ENCODE measurements at places on chromosomes 13 and 19.
A peak's percentile ranks its signal among the peaks of the same experiment; 100 is the strongest.

DNA sequence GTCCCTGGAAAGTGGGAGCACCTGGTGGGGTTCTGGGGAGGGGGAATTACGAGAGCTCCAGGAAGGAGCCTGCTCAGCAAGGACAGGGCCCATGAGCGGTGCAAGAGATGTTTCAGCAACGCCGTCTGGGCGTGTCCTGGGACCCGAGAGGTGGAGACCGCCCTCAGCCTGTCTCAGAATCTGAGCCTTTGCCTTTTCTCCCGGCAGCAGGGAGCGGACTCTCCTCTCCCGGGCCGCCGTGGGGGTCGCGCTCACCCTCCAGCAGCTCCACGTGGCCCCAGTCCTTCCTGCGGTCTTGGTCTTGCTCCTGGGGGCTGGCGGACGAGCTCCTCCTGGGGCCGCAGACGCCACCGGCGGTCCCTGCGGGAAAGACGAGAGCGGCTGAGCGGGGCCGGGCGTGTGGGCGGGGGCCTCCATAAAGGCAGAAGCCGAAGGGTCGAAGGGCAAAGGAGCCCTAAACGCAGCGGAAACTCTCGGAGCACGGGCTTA, 714 bp downstream of the POLRMT start:
- no peak for DNase-seq

DNA sequence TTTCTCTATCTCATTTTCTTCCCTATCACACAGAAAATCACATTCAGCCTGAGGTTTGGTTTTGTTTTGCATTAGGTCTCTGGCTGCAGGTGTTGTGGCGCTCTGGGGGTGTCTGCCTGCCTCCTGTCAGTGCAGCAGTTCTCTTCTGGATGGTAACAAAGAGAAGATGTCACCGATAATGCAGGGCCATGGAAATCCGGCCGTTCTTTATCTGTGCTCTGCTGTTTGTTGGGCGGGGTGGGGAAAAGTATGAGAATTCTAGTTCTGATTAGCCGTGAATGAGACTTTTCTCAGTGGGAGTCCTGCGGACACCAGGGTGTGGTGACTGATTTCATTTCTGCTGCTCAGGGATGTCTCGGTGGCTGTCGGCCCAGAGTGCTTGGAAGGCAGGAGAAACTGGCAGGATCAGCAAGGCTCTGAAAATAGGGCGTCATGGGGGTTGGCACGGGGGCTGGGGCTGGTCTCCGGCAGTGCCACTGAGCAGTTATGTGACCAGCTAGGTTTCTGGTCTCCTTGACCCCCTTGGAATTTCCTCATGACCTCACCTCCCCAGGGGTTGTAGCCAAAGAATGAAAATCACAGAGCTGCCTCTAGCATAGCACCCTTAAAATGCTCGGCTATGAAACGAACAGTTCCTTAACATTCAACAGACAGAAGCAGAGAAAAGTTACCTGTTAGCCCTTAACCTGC, 5.0 kb downstream of the RNF113B start:
- no peak for DNase-seq

DNA sequence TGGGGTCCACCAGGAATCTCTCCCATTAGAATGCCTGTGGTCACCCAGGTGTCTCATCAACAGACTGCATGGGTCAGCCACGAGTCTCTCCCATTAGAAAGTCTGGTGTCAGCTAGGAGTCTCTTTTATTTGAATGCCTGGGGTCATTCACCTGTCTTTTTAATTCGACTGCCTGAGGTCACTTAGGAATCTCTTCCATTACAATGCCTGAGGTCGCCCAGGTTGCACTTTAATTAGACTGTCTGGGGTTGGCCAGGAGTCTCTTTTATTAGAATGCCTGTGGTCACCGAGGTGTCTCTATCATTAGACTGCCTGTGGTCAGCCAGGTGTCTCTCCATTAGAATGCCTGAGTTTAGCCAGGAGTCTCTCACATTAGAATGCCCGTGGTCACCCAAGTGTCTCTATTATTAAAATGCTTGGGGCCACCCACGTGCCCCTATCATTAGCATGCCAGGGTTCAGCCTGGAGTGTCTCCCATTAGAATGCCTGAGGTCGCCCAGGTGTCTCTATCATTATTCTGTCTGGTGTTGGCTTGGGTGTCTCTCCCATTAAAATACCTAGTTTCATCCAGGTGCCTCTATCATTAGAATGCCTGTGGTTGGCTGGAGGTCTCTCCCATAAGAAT, 1474.3 kb downstream of the UQCRFS1 start:
- no peak for DNase-seq

GRCh38 chr19:15249972-15250639, 17.9 kb upstream of the EPHX3 start:
- DNase-seq = no peak

DNA sequence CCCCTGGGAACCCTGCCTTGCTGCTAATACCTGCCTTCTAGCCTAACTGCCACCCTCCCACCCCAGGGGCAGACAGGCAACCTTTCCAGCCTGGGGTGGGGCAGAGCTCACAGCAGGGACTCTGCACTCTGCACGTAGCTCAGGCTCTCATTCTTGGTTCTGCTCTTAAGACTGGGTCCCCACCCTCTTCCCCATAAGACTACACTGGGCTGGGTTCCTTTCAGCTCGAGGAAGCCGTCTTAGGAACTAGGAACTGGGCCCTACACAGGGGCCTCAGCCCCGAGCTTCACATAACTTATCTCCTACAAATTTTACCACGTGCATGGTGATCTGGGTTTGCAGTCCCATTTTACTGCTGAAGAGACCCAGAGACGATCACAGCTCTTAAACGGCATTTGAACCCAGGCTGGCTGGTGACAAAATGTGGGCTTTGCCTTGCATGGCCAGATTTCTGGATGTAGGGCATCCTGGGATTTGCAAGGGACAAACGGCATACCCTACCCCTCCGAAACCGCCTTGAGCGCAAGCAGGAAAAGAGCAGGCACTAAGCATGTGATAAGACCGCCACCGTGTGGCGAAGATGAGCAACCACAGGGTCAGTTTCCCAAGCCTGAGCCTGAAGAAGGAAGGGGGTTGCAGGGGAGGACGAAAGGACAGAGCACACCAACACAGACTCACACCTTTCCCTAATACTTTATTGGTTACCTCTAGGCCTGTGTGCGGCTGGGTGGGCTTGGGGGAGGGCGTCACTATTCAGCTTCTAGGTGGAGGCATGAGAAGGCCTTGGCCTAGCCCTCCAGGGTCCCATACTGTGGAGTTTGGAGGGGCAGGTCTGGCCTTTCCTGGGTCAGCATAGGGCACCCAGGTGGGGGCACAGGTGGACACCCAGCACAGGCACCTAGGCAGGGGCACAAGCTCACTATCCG, 5.1 kb downstream of the JUNB start:
- peak; percentile 82 for DNase-seq

- DNase-seq = no peak
These were observed 4.0 kb downstream of the CACNA1A start for GRCh38 chr19:13502231-13502630.

- DNase-seq = peak; percentile 68
These were observed 16.4 kb upstream of the KCNN1 start for GRCh38 chr19:17950310-17951156.

GRCh38 chr13:41976476-41976875, 15.6 kb upstream of the VWA8 start:
- no peak for DNase-seq

- no peak for DNase-seq
These were observed 18.5 kb downstream of the ZNF101 start for GRCh38 chr19:19687090-19687489.

GRCh38 chr13:75442736-75443234, 39.2 kb downstream of the TBC1D4 start:
- DNase-seq = no peak

DNA sequence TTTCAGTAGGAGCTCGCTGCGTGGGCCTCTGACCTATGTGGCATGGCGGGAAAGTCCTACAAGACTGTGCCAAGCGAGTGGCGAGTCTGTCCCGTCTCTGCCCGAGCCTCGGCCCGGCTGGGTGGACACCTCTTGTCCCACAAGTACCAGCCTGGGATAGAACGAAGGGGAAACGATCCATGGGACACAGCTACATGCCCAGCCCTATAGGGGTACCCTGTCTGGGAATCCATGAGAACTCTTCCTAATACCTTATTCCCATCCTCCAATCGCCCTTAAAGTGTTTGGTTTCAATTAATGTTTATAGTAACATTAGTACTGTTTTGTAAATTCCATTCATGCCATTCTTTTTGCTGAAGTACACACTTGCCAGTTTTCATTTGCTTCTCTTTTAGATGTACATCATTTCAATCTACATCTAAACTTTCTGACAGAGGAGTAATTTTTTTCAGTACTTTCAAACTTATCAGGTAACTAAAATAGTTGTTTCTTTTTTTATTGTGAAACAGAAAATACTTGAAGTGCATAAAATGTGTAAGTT, 667 bp upstream of the ZNF790 start:
- DNase-seq = no peak

GRCh38 chr19:9165261-9165660, 13.5 kb upstream of the OR7D2 start:
- no peak for DNase-seq

DNA sequence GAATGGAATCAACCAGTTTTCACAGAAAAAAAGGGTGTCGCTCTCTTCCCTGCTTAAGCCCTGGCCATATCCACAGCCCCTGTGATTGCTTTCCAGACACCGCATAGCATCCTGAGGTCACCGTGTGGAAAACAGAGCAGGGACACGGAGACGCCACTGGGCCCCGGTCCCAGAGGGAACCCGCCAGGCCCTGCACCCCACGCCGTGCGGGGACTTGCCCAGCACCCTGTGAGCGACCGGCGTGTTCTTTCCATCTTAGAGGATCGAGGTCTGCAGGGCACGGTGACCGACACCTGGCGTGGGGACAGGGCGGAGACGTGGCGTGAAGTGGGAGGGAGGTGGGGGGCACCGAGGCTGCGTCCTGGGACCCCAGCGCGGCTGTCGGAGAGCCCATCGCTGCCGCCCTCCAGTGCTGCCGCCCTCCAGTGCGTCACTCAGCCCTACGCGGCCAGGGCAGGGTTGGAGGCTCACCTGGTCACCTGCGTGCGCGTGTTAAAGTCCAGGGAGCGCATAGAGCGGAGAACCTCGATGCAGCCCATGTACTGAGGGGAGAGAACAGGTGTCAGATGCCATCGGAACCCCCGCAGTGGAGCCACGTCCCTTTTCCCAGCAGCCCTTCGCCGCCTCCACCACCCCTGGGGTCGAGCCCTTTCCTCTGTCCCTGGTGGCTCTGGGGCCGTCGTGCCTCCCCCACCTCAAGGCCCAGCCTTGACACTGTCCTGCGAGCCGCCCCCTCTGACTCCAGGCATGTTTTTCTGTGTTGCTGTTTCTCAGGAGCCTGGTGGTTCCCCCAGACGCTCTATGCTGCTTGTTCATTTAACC, 20.2 kb downstream of the SHC2 start:
- DNase-seq = no peak

- DNase-seq = no peak
These were observed 258.8 kb upstream of the IRS2 start for GRCh38 chr13:110045202-110045601.

DNA sequence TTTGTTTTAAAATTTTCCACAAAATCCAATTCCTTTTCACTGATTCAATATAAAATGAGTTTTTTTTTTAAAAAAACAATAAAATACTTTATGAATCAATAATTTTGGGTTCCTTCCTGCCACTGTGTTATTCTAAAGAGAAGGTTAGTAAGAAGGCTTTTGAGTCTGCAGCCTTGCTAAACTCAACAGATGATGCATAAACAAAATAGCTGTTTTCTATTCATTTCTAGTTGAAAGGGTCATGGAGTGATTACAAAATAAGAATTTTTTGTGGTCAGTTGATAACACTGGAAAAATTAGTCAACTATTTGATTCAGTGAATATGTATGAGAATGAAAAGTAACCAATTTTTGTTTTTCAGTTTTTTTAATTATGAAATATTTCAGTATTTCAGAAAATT, 169.9 kb downstream of the VWA8 start:
- no peak for DNase-seq

DNA sequence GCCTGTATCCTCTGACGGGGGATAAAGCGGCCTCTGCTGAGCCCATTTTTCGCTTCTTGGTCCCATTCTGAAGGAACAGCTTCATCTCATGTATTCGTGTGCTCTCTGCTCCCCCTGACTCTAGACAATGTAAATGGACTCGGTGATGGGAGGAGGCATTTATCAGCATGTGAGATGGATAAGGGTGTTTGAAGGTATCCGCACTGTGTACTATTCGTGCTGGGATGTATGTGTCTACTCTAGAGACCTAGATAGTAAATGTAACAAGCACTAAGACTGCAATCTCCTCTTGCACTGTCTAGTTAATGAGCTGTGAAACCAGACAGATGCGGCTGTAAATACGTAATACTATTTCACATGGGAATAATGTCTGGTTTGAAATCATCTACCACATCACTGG, 134.6 kb upstream of the ARGLU1 start:
- no peak for DNase-seq

DNA sequence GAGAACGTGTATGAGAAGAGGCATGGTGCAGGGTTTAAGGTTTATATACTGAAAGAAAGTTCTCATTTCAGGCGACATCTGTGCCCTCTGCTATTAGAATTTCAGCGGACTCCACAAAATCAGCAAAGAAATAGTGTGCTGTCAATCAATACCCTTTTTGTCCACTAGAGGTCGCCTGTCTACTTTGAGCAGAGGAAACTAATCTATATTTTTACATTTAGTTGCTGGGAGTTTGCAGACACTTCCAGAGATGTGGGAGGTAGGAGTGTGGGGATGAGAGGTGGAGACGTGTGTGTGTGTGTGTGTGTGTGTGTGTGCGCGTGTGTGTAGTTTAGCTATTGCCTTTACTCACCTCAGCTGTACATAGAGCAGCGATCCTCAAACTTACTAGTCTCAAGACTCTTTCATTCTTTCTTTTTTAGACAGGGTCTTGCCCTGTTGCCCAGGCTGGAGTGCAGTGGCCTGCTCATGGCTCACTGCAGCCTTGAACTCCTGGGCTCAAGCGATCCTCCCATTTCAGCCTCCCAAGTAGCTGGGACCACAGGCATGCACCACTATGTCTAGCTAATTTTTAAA, 9.7 kb downstream of the INAFM1 start:
- DNase-seq = no peak

DNA sequence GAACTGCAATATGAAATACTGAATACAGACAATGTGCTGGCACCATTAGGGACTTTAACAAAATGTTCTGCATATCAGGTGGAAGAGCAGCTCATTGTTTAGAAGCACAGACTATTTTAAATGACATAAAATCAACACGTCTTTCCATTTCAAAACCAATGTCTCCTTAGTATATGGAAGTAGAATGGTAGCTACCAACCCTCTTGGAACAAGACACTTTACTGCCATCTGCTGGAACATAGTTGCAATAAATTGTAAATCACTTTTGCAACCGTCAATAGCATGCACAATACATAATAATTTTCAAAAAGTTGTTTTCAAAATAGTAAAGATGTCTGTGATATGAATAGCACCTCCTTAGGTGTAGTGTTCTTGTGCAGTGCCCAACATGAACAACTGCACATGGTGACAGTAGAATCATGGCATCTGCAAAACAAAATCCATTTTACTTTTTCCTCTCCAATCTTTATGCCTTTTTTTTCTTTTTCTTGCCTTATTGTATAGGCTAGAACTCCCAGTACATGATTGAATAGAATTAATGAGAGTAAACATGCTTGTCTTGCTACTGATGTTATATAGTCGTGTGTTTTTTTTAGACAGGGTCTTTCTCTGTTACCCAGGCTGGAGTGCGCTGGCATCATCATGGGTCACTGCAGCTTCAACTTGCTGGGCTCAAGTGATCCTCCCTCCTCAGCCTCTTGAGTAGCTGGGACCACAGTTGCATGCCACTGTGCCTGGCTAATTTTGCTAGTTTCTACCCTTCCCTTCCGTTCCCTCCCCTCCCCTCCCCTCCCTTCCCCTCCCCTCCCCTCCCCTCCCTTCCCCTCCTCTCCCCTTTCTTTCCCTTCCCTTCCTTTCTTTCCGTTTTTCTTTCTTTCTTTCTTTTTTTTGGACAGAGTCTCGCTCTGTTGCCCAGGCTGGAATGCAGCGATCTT, 7.8 kb upstream of the LYPD5 start:
- DNase-seq = no peak
